ENCODE measurements at places on chromosomes 16 and 17.

DNA sequence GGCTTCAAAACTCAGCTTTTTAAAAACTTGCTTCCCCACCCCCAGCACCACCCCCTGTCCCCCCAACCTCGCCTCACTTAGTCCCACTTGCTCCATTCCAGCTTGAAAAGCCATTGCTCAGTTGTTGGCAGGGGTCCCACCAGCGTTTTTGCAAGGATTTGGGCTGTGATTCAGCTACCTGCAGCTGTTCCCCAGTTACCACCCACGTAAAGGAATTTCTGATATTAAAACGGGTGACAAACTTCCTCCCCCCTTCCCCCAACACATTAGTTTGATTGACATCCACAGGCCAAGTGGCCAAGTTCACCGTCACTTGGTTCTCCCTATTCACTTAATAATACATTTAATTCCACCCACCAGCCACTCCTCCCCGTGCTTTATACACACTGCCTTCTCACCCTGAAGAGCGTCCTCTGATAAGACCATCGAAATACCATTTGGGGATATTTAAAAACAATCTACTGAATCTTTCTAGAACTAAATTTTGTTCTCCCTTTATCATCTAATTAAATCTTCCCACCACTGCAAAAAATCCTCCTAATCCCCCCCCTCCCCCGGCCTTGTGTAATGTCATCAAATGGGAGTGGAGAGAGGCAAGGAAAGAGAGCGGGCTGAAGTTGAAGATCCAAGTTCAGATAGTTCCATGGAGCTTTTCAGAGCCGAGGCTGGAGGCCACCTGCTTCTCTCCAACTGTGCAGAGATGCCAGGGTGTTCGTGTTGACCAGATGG, 55.1 kb downstream of the SOX9 start:
- peak; percentile 19 for DNase-seq

- peak; percentile 89 for DNase-seq
These were observed 33.7 kb upstream of the KDM8 start for GRCh38 chr16:27169511-27170071.

DNA sequence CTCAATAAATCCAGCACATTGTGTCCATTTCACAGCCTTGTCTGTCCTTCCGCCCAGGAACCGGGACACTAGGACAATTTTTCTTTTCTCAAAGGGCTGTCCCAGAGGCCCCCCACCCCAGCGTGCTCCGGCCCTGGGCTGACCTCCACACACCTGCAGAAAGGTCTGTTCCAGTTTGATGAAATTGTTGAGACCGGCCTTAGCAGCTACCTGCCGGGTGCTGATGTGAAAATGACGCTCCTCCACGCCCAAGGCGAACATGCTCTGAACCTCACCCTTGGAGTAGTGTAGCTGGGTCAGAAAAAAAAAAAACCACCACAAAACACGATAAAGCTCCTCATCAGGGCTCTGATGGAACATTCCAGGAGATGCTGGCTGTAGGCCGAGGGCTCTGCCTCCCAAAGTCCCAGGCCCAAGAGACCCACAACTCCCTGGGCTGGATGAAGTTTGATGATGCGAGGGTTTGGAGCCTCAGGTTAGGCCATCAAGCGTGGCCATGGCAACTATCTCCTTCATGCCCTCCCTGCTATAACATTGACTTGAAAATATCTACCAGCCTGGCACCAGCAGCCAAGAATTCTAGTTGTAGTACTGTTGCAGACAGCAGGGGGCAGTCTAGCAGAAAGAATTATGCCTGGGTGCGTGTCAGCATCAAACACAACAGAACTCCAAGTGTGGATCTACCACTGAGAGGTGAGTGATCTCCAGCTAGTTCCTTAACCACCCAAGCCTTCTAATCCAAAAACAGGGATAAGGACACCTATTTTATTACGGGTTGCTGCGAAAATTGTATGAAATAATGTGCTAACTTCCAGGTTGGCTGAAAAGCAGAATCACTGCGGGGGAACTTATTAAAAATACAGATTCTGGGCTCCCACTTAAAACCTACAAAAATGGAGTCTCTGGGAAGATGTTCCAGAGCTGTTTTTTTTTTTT, 62.1 kb downstream of the RMI2 start:
- peak; percentile 84 for DNase-seq

GRCh38 chr16:65700596-65700995, 578.7 kb upstream of the CDH11 start:
- no peak for DNase-seq

DNA sequence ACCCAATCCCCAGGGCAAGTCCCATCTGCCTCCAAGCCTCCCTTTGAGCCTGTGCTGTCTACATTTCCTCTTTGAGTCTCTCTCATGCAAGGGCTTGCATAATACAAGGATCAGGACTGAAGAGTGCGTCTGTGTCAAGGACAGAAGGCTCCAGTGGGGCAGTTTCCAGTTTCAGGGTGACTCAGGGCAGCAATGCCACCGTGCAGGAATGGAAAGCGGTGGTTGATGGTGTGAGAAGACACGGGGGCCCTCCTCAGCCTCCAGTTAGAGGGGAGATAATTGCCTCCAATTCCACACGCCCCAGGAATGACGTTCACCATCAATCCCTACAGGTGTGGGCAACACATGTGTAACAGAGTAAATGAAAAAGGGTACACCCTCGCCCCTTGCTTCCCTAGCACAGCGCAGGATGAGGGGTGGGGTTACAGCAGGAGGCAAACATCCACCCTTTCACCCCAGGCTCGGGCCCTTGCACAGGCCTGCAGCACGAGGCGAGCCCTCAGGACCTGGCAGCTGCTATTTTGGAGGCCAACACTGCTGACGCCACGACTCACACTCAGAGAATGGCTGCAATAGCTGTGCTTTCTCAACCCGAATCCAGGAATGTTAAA, 24.8 kb upstream of the SLC25A19 start:
- peak; percentile 32 for DNase-seq

GRCh38 chr17:74210191-74211140, 2.9 kb upstream of the TTYH2 start:
- peak; percentile 75 for DNase-seq

- no peak for DNase-seq
These were observed 68.8 kb upstream of the HSBP1 start for GRCh38 chr16:83738923-83739503.

DNA sequence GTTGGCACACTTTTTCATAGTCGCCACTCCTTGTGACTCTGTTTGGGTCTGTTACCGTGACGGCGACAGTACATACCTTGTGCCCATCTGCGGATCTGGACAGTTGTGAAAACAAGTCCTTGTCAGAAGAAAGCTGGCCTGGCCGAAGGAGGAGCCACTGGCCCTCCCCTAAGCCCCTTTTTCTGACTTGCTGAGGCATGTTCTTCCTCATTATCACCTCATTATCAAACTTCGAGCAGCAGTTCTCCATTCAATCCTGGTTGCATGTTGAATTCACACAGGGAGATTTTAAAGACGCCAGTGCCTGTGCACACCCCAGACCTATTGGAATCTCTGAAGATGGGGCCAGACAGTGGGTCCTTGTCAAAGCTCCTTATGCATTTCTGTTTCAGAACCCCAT, 61.1 kb downstream of the CYLD start:
- no peak for DNase-seq

- DNase-seq, result peak; percentile 94
These were observed 5.1 kb upstream of the RASL10B start for GRCh38 chr17:35726127-35726952.

DNA sequence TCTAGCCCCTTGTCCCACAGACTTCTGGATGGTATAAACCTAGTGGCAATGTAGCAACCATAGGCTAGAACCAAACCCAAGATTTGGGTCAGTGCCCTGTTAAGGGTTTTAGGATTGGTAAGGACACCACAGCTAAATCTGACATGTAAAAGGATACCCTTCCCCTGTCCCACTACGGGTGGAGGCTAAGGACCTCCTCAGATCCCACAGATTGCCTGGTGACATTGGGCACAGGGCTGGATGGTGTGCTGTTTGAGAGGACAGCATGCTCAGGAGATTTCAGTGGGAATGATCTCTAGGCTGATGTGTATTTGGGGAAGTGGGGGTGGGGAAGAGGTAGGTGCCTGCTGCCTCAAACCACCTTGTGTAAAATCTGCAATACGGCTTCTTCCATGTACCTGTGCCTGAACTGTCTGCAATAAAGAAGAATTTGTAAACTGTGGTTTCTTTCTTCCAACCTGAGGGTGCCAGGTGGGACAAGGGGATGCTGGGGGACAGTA, 671 bp upstream of the EDC4 start:
- DNase-seq, result no peak

All from cardiac fibroblast (primary cell).